ENCODE measurements at places on chromosomes 1 and 21.

DNA sequence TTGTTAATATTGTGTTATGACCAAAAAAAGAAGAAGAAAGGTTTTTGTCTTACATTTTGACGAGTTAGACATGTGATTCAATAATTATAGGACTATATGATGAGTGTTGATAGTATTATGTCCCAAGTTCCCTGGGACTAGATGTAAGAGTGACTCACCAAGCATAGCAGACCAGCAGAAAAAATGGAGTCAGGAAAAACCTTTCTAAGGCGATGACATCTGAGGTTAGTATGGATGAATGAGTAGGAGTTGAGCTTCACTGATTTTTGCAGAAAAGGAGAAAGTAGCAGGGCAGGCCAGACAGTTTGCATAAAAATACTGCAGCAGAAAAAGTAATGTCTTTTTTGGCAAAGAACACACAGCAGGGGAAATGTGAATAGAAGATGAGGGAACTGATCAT is 1041.3 kb upstream of the ADGRL4 start:
- no peak for DNase-seq

GRCh38 chr1:202952818-202953217 is 5.3 kb downstream of the ADIPOR1 start:
- no peak for DNase-seq

DNA sequence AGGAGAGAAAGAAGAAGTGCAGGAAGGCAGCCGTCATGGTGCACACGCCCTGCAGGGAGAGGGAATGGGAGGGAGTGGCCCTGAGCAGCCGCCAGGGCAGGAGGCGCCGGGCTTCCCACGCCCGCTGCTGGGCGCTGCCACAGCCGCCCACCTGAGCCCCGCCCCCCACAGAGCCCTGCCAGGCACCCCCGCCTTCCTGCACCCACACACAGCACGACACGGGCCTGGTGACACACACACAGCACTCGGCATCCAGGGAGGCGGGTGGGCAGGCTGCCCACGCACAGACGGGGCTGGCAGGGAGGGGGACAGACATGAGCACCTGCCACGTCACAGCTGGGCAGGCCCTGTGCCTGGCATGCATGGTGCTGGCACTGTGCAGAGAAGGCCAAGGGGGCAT is 27.5 kb downstream of the ADGRB2 start:
- no peak for DNase-seq

DNA sequence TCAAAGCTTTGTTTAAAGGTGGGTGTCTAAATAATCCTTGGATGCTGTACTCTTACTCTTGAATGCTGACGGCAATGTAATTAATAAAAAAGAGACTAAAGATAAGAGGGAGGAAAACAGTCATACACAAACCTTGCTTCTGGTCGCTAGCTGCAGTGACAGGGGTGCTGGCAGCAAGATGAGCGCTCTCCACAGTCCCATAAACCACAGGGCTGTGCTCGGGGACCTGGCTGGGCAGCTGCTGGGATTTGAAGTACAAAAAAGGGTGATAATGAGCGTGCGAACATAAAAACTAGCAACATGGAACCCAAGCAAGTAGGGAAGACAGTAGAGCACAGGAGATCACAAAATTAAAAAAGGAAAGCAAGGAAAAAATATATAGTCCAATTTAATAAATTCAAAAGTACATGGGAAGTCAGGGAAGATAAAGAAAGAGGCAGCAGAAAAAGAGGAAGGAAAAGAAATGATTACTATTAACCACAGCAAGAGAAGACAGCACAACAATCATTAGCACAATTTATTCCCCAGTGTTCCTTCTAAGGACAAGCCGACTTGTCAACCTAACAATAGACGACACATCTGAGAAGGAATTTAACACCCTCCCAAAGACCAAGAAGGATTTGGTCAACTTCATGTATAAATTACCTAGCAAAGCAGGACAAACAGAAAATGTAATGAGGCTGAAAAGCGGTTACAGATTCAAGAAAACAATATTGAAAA is 162.9 kb upstream of the HP1BP3 start:
- DNase-seq, result no peak

- no peak for DNase-seq
Observed at GRCh38 chr21:35475762-35476161, 426.7 kb upstream of the RUNX1 start.
